ENCODE measurements at places on chromosomes 6 and 20.

GRCh38 chr6:25497383-25498040 lies 154.5 kb upstream of the SCGN start:
- DNase-seq = no peak
- no peaks in the 10 kb centered on the region for H3K27me3 ChIP-seq
- no peak overlapping the region for H3K4me3 ChIP-seq
- no peak overlapping the region for H3K27ac ChIP-seq

DNA sequence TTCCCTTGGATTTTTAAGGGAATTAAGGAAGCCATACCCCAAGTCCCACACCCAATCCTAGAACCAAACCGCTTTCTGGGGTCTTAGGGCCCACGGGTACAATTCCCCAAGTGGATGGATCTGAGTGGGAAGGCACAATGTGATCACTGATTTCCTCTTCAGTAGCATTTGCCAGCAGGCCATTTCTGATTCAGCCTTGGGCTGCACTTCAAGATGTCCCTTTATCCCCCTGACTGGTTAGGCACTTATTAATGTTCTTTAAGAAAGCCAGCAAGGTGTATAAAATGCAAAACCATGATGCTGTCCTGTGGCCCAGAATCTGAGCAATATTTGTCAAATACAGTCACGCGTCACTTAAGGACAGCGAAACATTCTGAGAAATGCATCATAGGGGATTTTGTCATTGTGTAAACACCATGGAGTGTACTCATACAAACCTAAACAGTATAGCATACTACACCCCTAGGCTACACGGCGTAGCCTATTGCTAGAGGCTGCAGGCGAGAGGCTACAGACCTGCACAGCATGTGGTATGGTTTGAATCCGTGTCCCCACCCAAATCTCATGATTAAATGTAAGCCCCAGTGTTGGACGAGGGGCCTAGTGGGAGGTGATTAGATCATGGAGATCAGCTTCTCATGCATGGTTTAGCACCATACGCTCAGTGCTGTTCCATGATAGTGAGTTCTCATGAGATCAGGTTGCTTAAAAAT lies 234.2 kb downstream of the NRN1 start:
- no peak overlapping the region for H3K4me3 ChIP-seq
- no peak overlapping the region for H3K27ac ChIP-seq
- H3K27me3 ChIP-seq = no peaks in the 10 kb centered on the region
- DNase-seq = no peak
- peaks cover 6% of the 10 kb centered on the region for H3K36me3 ChIP-seq
- peaks cover 2% of the 10 kb centered on the region for H3K4me1 ChIP-seq

DNA sequence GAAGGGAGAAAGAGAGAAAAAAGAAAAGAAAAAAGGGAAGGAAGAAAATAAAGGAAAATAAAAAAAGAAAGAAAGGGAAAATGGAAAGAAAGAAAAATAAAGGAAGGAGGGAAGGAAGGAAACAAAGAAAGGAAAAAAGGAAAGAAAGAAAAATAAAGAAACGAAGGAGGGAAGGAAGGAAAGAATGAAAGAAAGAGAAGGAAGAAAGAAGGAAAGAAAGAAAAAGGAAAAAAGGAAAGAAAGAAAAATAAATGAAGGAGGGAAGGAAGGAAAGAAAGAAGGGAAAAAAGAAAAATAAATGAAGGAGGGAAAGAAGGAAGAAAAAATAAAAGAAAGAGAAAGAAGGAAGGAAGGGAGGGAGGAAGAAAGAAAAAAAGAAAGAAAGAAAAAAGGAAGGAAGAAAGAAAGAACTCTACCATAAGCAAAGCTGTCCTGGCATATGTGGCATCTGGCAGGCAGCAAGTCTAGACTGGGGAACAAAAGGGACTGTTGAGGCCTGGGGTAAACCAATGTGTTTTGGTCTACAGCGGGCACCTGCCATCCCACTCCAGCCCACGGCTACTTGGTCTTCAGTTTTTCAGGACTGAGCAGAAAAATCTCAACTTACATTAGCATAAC lies 86.9 kb downstream of the TFAP2C start:
- no peaks in the 10 kb centered on the region for H3K36me3 ChIP-seq
- H3K4me1 ChIP-seq = peaks cover 5% of the 10 kb centered on the region
- H3K4me3 ChIP-seq = no peak overlapping the region
- peaks cover 20% of the 10 kb centered on the region for H3K27me3 ChIP-seq

DNA sequence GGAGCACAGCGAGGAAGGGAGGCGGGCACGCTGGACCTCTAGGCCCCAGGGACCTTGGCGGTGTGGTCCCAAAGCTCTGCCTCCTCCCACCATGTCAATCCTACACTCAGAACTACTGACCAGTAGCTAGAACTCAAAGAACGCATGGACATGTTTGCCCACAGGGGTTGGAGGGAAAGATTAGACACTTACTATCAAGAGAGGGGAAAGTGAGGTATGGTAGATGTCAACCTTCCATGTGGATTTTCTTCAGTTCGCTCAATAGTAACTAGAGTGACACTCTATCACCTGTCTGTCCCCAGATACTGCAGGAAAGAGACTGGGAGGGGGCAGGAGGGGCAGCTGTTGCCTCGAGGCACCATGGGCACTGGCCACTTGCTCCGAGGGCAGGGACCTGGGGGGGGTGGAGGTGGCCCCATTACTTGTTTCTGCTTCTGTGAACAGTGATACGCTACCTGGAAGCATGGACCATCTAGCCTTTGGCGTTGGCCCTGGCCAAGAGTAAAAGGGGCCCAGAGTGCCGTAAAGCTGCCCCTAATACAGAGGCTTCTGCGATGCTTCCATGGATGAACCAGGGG lies 912 bp upstream of the DIDO1 start:
- peak overlapping the region; percentile 88 for H3K4me3 ChIP-seq
- H3K27me3 ChIP-seq = no peaks in the 10 kb centered on the region
- no peak for DNase-seq
- H3K4me1 ChIP-seq = peaks cover 44% of the 10 kb centered on the region

DNA sequence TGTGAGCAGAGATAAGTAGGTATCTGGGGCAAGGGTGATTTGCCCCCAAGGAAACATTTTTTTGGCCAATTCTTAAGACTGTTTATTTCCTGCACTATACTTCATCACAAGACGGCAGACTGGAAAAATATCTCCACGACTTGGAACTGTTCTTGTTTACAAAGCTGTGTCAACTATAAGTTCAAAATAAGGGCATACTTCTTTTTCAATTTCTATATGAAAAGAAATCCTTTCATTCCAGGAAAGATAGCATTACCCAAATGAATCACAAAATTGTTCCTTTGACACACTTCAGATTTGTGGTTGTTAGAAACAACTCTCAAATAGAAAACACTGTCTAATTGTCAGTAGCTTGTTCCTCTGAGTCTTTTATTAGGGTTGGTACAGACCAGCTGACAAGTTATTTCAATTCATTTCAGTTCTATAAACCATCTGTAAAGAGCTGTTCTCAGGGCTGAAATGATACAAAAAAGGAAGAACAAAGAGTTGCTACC lies 212.9 kb upstream of the PRDM1 start:
- H3K4me1 ChIP-seq = peaks cover 4% of the 10 kb centered on the region
- DNase-seq = no peak
- H3K27me3 ChIP-seq = peaks cover 15% of the 10 kb centered on the region
- H3K36me3 ChIP-seq = no peaks in the 10 kb centered on the region
- H3K4me3 ChIP-seq = no peak overlapping the region
- H3K27ac ChIP-seq = no peak overlapping the region

DNA sequence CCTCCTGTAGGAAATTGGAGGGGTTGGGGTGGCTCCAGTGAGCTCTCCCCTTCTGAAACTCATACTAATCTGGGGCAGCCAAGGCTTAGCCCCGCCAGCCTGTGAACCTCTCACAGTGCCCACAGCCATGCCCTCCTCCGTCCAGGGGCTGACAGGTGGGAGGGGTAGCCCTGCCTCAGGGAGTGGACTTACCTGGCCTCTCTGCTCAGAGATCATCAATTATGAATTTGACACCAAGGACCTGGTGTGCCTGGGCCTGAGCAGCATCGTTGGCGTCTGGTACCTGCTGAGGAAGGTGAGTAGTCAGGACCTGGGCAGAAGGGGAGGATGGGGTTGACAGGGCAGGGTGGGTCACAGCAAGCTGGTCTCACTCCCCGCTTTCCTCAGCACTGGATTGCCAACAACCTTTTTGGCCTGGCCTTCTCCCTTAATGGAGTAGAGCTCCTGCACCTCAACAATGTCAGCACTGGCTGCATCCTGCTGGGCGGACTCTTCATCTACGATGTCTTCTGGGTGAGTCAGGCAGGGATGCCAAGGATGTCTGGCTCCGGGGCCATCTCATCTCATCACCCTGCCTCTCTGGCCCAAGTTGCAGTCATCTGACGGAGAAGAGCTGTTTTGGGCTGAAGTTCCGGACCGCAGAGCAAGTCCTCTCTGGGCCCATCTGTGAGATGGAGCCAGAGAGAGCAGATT lies 34.7 kb downstream of the HM13 start:
- peaks cover 6% of the 10 kb centered on the region for H3K4me1 ChIP-seq
- H3K27ac ChIP-seq = peak overlapping the region; percentile 67
- H3K27me3 ChIP-seq = no peaks in the 10 kb centered on the region
- DNase-seq = no peak

GRCh38 chr6:169839493-169839892 lies 88.1 kb downstream of the ERMARD start:
- no peak overlapping the region for H3K27ac ChIP-seq
- no peaks in the 10 kb centered on the region for H3K4me1 ChIP-seq
- peaks cover 13% of the 10 kb centered on the region for H3K27me3 ChIP-seq
- no peak overlapping the region for H3K4me3 ChIP-seq
- no peak for DNase-seq

DNA sequence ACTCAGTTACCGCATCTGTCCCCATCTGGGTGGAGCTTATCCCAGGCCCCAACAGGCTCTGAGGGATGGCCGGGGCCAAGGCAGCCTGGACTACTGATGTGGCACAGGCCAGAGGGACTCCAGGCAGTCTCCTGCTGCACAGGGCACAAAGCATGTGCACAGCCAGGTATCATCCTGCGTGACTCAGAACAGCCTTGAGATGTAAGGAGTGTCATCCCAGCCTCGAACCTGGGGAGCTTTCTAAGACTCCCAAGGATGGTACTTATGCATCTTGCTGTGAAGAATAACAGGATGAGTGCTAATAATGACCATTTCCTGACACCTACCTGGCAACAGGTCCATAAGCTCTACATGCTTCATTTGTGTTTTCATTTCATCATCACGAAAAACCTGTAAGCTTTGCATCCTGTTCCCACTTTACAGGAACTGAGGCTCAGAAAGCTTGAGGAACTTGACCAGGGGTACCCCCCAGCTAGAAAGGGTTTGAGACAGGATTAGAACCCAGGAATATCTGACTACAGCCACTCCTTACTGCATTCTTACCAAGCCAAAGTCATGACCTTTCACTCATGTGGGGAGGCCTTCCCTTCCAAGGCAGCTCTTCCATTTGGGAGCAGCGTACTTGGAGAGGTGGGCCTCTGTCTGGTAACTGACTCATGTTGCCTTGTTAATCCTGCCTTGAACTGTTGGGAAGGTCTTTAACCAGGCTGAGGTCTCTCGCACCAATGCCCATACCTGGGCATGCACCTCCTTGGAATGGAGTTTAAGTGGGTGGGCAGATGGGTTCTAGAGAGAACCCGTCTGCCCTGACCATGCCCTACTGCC lies 1.9 kb downstream of the TRIB3 start:
- DNase-seq = no peak
- no peaks in the 10 kb centered on the region for H3K36me3 ChIP-seq
- peaks cover 29% of the 10 kb centered on the region for H3K27me3 ChIP-seq
- H3K4me3 ChIP-seq = peak overlapping the region; percentile 69
- H3K4me1 ChIP-seq = peaks cover 2% of the 10 kb centered on the region
- H3K27ac ChIP-seq = no peak overlapping the region

GRCh38 chr20:41213150-41213820 lies 75.9 kb downstream of the PLCG1 start:
- peaks cover 2% of the 10 kb centered on the region for H3K4me1 ChIP-seq
- no peak for DNase-seq
- H3K27me3 ChIP-seq = no peaks in the 10 kb centered on the region
- H3K27ac ChIP-seq = no peak overlapping the region
- H3K4me3 ChIP-seq = no peak overlapping the region

- peaks cover 20% of the 10 kb centered on the region for H3K27me3 ChIP-seq
- no peaks in the 10 kb centered on the region for H3K4me1 ChIP-seq
- DNase-seq = no peak
These were observed 53.5 kb downstream of the OR2B6 start for GRCh38 chr6:28010526-28010925.

GRCh38 chr6:11961923-11962322 lies 50.2 kb upstream of the HIVEP1 start:
- no peak overlapping the region for H3K27ac ChIP-seq
- H3K4me3 ChIP-seq = no peak overlapping the region
- no peak for DNase-seq
- peaks cover 6% of the 10 kb centered on the region for H3K27me3 ChIP-seq

All from progenitor cell of endocrine pancreas (in vitro differentiated cells).